ENCODE measurements at places on chromosomes 11 and 22.

- DNase-seq, result no peak
Measured at GRCh38 chr22:44661070-44661469, 40.9 kb upstream of the PRR5 start.

DNA sequence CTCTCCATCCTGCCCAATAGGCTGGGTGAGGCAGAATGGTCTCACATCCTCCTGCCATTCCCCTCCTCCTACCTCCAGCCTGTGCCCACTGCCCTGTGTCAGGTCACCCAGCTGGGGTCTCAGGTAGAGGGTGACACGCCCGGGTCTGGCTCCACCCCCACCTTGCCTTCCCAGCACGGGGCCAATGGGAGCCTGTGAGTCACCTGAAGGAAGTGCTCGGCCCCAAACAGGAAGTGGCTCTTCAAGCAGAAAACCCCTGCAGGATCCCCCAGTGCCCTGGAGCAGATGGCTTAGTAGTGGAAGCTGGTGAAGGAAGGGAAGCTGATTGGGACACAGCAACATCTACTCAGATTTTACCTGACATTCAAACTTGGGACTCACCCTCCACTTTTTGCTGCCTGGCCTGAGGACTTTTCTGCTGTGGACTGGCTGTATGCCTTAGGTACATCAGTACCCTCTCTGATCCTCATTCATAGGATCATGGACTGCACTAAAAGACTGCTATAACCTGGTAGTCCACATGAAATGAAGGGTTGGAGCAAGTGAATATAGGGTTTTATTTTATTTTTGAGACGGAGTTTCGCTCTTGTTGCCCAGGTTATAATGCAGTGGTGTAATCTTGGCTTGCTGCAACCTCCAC, 33.4 kb downstream of the GDPD5 start:
- peak; percentile 31 for DNase-seq

DNA sequence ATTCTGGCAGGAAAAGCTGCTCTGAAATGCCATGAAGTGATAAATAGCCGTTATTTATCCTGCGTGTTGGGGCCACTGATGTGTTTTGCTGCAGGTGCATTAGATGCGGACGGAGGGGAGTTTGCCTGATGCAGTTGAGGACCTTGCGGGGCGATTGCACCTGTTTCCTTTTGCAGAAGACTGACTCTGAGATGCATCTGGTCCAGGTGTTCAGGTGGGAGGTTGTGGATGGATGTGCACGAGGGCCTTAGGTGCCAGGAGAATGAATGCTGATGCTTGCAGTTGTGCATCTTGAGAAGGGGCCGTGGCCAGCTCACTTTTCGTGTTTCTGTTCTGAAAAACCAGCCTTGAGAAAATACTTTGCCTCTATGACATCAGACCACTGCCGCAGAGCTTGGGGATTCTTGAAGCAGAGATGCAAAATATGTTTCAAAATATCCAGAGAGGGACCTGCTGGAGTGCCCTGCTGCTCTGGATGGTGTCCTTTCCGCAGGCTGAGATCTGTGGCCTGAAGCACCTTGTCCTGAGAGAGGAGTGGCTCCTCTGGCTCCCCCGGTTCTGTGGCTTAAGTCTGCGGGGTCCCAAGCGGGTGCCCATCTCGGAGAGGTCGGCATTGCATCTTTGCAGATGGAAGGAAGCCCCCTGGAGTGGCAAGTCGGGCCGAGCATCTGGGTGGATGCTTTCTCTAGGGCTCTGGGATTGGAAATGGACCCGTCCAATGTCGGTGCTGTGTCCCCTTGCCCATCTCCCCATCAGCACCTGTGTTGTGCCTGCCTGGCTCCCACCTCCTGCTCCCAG, 1031.1 kb downstream of the TBC1D22A start:
- DNase-seq, result no peak

DNA sequence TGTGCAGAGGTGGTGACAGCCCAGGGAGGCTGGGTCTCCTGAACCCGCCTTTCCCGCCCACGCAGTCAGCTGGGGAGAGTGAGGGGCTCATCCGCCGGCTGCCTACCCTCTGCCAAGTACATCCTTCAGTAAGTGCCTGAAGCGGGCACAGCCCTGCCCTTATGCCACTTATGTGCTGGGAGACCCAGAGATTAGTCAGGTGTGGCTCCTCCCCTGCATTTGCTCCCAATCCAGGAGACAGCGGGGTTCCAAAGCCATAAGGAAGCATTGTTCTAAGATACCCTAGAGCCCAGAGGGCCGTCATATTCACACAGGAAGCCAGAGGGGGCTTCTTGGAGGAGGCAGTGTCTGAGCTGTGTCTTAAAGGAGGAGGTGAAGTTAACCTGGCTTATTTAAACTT, 5.8 kb upstream of the PPP6R3 start:
- DNase-seq, result no peak

- no peak for DNase-seq
Measured at GRCh38 chr22:38034278-38034882, 22.8 kb upstream of the PICK1 start.

DNA sequence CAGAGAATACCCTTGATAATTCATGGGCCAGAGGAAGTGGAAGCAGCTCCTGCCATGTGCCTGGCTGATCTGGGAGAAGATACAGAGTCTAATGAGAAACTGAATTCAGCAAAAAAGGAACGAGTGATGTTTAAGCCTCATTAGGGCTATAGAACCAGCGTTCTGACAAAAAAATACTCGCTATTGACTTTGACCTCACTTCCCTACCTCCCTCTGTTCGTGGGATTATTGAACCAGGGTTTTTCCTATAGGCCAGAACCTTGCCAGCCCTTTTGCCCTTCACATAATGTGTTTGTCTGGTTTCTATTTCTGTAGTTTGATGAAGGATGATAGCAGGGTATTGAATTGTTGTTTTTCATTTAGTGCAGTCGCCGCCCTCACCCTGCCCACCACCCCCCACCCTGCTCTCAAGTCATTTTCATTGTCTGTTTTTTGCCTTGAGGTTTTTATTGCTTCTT, 7.6 kb upstream of the RBFOX2 start:
- DNase-seq, result no peak

DNA sequence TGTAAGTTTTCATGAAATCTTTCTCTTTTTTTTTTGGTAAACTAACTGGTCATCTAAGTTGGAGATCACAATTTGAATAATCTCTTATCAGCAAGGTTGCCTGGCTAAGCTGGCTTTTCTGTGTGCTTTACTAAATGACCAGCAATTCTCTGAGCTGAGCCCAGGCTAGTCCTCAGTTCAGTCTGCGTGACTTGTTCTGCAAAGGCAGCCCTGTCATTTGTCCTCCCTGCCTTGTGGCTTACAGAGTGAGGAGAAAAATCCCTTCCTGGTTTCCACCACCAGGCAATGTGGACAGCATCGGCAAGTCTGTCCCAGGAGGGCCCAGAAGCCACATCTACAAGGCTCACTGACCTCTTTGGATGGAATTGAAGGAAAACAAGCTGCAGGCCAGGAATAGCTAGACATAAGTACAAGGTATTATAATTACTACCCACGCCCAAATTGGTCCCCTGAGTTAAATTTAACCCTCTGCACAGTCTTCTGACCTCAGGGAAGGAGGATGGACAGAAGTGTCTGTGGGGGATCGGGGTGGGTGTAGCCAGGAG, 108.6 kb downstream of the SCN3B start:
- no peak for DNase-seq

DNA sequence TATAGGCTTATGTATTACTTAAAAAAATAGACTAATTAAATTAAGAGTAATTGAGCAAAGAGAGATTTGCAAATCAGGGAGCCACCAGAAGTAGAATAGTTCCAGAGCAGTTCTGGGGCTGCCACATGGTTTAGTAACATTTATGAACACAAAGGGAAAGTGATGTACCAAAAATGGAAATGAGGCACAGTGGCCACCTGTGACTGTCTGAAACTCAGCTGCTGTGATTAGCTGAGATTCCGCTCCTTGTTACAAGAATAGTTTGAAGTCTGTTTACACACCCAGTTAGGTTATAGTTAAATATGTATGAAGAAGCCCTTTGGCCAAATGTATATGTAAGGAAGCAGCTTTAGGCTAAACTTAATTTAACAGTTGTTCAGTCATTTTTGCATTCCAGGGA, 901.5 kb upstream of the CHORDC1 start:
- no peak for DNase-seq

GRCh38 chr11:12182676-12183541, 72.5 kb downstream of the MICAL2 start:
- DNase-seq, result no peak

GRCh38 chr11:109241988-109242536, 179.9 kb upstream of the C11orf87 start:
- DNase-seq, result no peak

GRCh38 chr11:8967184-8967583, 2.9 kb upstream of the TMEM9B start:
- no peak for DNase-seq

- no peak for DNase-seq
Measured at GRCh38 chr11:14258221-14258935, 100.6 kb downstream of the RRAS2 start.

GRCh38 chr11:126053415-126054286, 9.0 kb downstream of the CDON start:
- no peak for DNase-seq

GRCh38 chr11:132125988-132126871, 755.8 kb downstream of the NTM start:
- DNase-seq, result no peak

GRCh38 chr11:130522284-130522961, 74.0 kb downstream of the ADAMTS15 start:
- no peak for DNase-seq

- DNase-seq, result no peak
Measured at GRCh38 chr11:95066716-95067038, at the start of gene SRSF8. TSS of gene SRSF8 (plus strand) at chr11:95066919. CDS start at chr11:95067227, 308 bp downstream.

DNA sequence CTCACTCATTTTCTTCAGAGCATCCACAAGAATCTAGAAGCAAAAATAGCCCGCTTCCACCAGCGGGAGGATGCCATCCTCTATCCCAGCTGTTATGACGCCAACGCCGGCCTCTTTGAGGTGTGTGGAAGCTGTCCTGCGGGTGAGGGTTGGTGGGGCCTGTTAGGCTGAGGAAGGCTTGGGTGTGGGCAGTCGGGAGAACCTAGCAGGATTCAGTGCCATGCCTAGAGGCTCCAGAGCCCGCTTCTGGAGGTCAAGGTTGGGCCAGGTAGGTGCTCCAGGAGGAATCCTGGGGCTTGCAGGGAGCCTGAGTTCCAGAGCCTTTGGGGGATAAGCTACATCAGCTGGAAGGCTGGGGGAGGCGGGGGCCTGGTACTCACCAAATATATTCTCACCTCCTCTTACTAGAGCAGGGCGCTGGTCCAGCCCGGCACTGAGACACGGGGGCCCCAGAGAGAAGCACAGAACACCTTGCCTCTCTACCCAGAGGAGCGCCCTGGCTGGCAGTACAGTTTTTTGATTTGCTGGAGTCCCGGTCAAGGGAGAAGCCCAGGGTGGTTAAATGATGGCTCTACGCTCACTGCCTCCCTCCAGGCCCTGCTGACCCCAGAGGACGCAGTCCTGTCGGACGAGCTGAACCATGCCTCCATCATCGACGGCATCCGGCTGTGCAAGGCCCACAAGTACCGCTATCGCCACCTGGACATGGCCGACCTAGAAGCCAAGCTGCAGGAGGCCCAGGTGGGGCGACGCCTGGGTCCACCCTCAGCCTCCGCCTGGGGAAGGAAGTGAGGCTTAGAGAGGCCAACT, 5.3 kb downstream of the GCAT start:
- DNase-seq, result no peak

DNA sequence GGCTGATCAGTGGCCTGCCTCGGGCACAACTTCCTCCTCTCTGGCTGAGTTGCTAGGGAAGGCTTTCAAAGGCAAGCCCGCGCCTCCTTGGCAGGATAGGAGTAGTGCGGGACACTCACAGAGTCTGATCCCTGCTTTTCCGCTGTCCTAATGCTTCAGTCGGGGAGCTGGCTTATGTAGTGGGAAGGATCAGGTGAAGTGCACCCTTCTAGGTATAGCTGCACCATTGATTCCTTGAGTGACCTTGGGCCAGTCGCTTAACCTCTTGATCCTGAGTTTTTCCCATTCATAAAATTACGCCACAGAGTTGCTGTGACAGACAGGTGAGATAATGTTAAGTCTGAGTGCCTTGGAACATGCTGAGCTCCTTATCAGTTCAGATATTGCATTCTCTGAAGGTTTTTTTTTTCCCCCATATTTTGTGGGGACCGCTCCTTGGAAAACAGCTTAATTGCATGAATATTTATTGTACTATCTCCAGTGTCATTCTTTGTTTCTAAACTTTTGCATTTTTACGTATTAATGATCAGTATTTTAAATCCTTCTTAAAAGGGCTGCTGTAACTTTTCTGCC, 961 bp downstream of the IPO7 start:
- DNase-seq, result no peak

DNA sequence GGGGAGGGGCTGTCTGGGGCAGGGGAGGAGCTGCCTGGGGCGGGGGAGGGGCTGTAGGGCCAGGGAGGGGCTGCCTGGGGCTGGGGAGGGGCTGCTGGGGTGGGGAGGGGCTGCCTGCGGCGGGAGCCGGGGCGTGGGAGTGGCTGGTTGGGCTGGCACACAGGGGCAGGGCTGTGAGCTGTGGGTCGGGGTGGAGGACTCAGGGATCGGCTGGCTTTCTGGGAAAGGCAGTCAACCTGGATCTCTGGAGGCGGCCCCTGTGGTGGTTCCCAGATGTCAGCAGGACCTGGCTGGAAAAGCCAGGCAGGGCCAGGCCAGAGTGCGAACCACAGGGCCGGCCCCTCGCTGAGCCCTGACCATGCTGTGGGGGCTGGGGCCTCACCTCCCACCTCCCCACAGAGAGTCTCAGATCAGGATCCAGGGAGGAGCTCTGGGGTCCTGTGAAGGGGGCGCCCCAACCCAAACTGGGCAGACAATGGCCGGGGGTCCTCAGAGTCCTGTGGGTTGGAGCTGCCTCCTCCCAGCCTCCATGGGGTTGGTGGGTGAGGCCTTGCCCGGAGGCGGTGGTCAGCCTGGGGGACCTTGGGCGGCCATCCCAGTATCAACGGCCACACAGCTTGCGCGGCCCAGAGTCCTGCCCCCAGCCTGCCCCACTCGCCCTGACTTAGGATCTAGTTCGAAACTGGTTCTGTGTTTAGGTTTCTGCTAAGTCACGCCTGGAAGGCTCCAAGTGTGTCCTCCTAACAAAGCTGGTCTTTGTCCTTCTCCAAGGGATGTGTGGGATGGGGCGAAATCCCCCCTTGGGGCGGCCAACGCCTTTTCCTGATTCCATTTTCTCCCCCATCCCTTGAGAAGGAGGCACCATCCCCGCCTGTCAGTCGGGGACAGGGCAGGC, 1.9 kb downstream of the MUC5B start:
- no peak for DNase-seq

- no peak for DNase-seq
Measured at GRCh38 chr11:8739309-8739793, 56.8 kb downstream of the RPL27A start.

- no peak for DNase-seq
Measured at GRCh38 chr11:6654281-6655019, 1.2 kb downstream of the DCHS1 start.

DNA sequence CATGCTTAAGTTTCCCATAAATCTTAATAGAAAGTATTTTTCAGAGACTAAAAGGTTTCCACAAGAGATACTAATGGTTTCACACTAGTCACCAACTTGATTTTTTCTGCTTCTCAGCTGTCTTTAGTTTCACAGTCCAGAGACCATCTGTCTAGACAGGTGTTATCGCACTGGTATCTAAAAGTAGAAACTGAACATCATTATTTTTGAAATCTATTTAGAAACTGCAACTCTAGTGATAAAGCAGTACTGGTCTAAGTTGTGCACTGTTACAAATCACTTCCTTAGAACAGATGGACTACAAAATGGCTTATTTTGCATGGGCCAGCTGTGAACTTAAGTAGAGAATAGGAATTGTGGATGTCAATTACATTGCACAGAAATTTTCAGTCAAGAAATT, 78.0 kb downstream of the CNTN5 start:
- DNase-seq, result no peak
